HCT116 (cell line): ENCODE measurements at places on chromosomes 7 and 10.

DNA sequence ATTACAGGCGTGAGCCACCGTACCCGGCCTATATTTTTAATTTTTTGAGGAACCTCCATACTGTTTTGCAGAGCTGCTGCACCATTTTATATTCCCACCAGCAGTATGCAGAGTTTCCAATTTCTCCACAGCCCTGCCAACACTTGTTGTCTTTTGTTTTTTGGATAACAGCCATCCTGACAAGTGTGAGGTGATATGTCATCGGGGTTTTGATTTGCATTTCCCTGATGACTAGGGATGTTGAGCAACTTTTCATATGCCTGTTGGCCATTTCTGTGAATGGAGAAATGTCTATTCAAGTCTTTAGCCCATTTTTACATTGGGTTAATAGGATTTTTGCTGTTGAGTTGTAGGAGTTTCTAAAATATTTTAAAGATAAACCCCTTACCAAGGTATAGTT is 22.2 kb downstream of the ENTPD7 start:
- DNase-seq = no peak

GRCh38 chr10:92562424-92562823 is 11.5 kb downstream of the IDE start:
- DNase-seq = no peak

DNA sequence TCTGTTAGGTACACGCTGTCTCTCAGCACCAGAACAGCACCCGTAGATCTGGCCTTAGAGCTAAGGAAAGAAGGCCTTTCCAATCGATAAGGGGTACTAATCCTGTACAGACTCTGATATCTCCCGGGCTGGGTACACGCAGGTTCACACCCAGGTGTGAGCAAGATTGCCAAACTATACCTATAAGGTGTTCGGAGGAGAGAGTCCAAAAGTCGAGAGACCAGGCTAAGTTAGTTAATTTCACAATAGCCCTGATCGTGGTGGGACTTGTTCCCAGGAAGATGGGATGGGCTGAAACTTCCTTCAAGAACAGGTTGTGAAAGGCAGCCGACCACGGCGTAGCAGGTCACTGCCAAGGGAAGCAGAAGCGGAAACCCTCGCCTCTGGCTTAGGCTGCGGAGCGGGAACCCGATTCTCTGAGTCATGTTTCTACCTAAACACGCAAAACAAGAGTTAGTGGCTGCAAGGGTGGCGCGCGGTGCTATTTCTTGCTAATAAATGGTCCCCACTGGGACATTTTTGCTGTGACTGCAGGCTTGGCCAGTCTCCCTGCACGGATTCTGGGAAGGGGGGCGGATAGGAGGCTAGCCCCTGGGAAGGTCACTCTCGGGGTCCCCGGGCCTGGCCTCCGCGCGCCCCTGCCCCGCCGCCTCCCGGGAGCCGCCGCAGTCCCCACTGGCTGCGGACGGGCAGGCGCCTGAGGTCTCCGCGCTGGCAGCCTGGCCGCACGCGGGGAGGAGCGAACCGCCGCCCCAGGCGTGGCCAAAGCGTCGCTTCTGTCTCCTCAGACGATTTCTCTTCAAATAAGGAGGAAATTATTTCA is 75.4 kb upstream of the PDSS1 start:
- no peak for DNase-seq

DNA sequence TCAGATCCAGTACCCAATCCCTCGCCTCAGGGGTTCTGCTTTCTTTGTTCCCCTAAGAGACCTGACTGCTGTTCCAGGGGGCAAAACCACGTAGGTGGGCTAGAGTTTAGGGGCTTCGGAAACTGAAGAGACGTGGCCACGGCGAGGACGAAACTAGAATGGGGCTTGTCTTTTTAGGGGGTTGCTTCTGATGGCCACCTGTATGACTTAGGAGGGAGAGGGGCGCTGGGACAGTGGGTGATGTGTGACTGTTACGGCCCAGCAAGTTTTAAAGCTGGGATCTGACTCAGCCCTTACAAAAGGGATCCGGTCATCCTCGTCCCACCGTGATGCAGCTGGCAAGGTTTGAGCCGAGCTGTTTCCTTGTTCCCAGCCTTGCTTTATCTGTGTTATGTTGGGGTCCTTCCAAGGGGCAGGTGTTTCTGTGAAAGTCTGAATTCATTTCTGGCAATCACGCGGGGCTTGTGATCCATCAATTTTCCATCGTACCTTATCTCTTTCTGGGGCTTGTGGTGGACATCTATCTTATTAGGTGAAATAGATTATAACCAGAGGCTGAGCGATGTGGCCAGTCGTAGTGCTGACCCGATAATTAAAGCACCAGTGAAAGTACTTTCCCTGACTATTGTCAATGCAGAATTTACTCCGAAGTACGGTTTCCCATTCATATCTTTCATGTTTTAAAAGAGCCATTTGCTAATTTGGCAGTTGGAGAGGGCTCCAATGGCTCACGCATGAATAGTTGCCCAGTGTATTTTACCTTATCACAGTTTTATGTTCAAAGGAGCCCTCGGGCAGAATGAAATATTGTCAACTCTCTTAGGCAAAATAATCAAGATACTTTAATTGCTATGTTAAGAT is 830 bp downstream of the MET start:
- DNase-seq = no peak

- DNase-seq = no peak
These were observed 332.5 kb upstream of the ETV1 start for GRCh38 chr7:14321947-14322346.

- DNase-seq = no peak
These were observed 328.3 kb downstream of the BICC1 start for GRCh38 chr10:58840840-58841435.

DNA sequence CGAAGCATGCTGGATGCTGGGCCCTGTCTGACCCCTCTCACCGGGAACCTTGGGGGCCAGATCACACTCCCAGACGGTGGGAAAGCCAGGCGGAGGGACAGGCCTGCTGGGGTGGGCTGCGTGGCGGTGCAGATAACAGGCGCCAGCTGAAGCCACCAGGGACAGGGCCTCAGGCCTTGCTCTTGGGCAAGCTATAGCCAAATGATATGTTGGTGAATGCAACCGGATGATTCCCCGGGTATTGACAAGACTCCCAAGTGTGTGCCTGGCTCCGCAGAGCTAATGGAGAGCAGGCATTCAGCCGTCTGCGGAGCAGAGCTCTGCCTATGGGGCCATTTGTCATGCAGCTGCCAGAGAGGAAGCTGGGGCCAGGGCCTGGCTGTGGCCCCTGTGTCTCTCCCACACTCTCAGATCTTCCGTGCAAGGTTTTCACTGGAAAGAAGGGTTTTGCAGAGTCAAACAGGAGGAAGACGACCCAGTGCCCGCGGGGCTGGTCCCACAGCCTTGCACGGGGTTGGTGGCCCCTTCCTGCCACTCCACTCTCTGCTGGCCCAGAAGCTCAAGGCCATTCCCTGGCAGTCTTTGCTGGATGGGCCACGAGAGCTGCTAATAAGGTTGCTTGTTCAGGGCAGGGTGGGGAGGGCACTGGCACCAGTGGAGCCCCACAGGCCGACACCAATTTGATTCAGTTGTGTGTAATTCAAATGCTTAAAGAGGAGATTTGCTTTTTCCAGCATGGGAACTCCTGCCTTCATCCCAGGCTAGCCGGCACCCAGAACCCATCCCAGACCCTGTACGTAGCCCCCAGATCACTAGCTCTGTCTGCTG is 91.8 kb downstream of the PRKAG2 start:
- no peak for DNase-seq

DNA sequence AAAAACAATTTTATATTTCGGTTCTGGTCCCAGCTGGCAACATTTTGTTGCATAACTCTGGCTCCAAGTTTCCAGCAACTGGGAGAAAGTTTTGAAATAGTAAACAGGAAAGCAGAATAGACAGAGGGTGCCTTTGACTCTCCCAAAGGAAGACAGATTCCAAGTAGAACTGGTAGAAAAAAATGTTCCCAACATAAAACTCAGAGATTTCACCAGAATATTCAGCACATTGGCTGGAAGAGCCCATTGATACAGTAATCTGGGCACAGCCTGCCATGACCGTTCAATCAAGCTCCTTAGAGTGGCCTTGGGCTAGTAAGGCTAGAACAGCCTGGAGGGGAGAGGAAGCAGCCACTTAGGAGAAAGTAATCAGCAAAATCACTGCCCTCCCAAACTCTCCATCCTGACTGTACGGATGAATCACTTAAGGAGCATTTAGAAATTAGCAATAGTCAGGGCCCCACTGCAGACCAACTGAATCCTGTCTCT is 120.4 kb downstream of the CUBN start:
- no peak for DNase-seq

- DNase-seq = no peak
These were observed at the start of gene KIAA1217 for GRCh38 chr10:24208661-24209431. KIAA1217 (plus strand) TSS chr10:24209138; CDS start chr10:24209194, 56 bp downstream.
